Activated CD8-positive, alpha-beta memory T cell treated with anti-CD3 and anti-CD28 coated beads, Interleukin-2, amount 10 ng/mL, durations not matched to agents 7 days and 5 days (primary cell): ENCODE measurements at places on chromosomes 4 and X. TPM values are rescaled to one million over a fixed set of nuclear protein-coding genes. Genes with fewer than 3 reads are reported as not detected.

DNA sequence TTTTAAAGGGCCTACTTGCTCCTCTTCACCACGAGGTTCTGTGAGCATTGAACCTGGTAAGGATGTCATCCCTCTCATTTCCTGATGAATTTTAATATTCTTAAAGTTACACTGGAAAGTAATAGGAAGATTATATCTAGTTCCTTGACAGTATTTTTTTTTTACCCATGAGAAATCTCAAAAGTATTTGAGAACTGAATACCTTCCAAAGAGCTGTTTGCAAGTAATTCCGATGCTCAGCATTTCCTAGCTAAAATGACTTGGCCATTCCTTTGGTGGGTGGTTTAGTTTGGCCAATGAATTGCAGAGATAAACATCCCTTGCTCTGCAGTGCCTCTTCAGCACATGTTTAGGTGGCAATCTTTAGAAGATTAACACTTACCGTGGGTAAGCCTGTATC, 110.2 kb upstream of the WDR1 start:
- H3K36me3 ChIP-seq: no peaks in the 10 kb centered on the region
- no peak overlapping the region for H3K27ac ChIP-seq
- H3K4me1 ChIP-seq: no peaks in the 10 kb centered on the region
- no peak for DNase-seq
- H3K27me3 ChIP-seq: no peaks in the 10 kb centered on the region
- no peak overlapping the region for H3K4me3 ChIP-seq

GRCh38 chrX:56786889-56787733, 58.1 kb downstream of the NBDY start:
- H3K36me3 ChIP-seq: peaks cover 5% of the 10 kb centered on the region
- no peaks in the 10 kb centered on the region for H3K27me3 ChIP-seq
- no peak for DNase-seq
- no peak overlapping the region for H3K4me3 ChIP-seq

GRCh38 chr4:28225050-28225449, 1364.4 kb downstream of the STIM2 start:
- H3K27me3 ChIP-seq: no peaks in the 10 kb centered on the region
- no peak overlapping the region for H3K4me3 ChIP-seq
- H3K27ac ChIP-seq: no peak overlapping the region
- H3K36me3 ChIP-seq: no peaks in the 10 kb centered on the region
- no peaks in the 10 kb centered on the region for H3K4me1 ChIP-seq
- no peak for DNase-seq

The GLRA2 gene
- not detected for total RNA-seq

The HTR2C gene
- total RNA-seq: not detected

The AADAT gene
- not detected for total RNA-seq

DNA sequence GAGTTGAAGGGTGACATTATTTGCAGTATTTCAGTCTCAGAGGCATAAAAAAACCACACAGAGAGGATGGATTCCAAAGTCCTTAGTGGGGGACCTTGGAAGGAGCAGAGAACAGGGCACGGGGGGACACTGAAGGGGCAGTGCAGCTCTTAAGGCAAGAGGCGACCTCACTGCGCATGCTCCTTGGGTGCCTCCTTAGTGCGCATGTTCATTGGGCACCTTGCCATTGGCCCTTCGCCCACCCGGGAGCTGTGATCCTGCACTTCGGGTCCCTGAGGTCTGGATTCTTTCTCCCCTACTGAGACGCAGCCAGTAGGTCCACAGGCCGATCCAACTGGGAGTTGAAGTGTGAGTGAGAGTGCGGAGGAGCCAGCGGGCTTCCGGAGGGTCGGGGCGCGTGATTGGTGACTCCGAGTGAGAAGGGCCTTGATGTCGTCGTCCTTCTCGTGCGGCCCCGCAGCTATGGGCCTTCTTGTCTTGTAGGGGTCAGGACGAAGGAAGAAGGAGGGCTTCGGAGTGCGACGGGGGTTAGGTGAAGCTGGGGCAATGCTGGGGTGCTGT, at the start of gene XAGE5:
Gene XAGE5 (plus strand): TSS at position 223 of the 561 bp plus-strand sequence. CDS start 1,280 bp downstream, outside the sequence.
- no peak within 1 kb of the TSS for H3K4me3 ChIP-seq
- no peaks in the 10 kb centered on the region for H3K36me3 ChIP-seq
- DNase-seq: no peak
- H3K4me1 ChIP-seq: no peaks in the 10 kb centered on the region

The GAGE2A gene
- total RNA-seq: not detected

GRCh38 chr4:77352192-77352591, 195.2 kb downstream of the CCNG2 start:
- no peak overlapping the region for H3K27ac ChIP-seq
- H3K4me3 ChIP-seq: no peak overlapping the region
- no peak for DNase-seq
- H3K27me3 ChIP-seq: no peaks in the 10 kb centered on the region

GRCh38 chrX:155886409-155886808, 5.3 kb downstream of the VAMP7 start:
- no peak overlapping the region for H3K27ac ChIP-seq
- no peak overlapping the region for H3K4me3 ChIP-seq
- peaks cover 28% of the 10 kb centered on the region for H3K36me3 ChIP-seq
- no peaks in the 10 kb centered on the region for H3K27me3 ChIP-seq
- H3K4me1 ChIP-seq: peaks cover 27% of the 10 kb centered on the region
